ENCODE measurements at places on chromosomes 3 and 15.

GRCh38 chr3:6697722-6698121 lies 163.2 kb upstream of the GRM7 start:
- no peak for DNase-seq

- DNase-seq, result no peak
These were observed 138.4 kb downstream of the TNIK start for GRCh38 chr3:171321559-171322360.

- DNase-seq, result no peak
These were observed 299 bp downstream of the TYRO3 start for GRCh38 chr15:41559239-41559782.

- DNase-seq, result no peak
These were observed 17.6 kb downstream of the EXOSC7 start for GRCh38 chr3:44993471-44994205.

DNA sequence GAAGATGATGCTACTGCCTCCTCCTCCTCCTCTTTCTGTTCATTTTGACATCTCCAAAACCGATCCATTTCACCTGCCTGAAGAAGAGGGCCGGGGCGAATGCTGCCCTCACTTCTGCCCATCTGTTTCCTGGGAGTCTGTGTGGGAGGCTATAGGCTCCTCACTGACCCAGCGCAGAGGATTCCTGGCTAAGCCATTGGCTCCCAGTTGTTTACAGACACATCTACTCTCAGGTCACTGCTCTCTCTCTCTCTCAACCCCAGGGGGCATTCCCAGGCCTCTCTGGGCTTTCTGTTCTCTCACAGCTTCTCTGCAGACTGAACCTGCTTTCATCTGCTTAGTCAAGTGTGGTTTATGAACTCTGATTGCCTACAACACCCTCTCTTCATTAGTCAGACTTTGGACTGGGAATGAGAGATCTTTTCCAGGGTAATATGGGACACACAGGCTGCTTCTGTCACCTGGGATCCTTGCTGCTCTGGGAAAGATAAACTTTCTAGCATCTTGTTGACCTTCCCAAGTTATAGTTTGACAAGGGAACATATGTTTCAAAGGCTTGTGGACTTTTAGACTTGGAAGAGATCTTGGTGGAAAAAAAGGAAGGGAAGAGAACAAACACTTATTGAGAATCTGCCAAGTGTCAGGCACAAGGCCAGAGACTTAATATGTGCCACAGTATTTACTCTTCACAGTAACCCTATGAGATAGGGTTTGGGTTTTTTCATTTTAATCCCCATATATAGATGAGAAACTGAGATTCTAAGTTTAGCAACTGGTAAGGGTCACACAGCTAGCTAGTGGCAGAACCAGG lies 30.2 kb upstream of the USP3 start:
- DNase-seq, result peak; percentile 92
